Suprapubic skin (tissue), 4 donors: ENCODE measurements at places on chromosomes 6 and 20. TPM values are rescaled to one million over a fixed set of nuclear protein-coding genes. Genes with fewer than 3 reads are reported as not detected.
A peak's percentile ranks its signal among the peaks of the same experiment; 100 is the strongest.

Gene EPHA7
- 0.60 TPM for total RNA-seq

- no peaks in the 10 kb centered on the region for H3K36me3 ChIP-seq
- H3K27me3 ChIP-seq: no peaks in the 10 kb centered on the region
- H3K4me1 ChIP-seq: no peaks in the 10 kb centered on the region
- no peak overlapping the region for H3K4me3 ChIP-seq
Measured at GRCh38 chr6:97813889-97814567, 531.0 kb upstream of the MMS22L start.

DNA sequence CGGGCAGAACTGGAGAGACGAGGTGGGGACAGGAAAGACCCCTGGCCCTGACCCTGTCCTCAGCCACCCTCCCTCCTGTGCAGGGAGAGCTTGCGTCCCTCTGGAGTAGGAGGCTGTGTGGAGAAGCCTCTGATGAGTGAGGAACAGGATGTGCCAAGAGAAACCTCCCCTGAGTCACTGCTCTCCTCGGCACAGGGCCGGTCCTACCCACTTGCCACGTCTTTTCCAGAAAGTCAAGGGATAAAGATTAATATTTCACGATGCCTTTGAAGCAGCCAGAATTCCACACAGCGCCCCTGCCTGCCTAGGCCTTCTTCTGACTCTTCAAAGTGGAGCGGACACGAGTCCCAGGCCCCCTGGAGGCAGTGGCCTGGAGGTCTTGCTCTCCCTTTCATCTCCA is 34.9 kb upstream of the THBS2 start:
- H3K27me3 ChIP-seq: no peaks in the 10 kb centered on the region
- H3K36me3 ChIP-seq: no peaks in the 10 kb centered on the region
- peak; percentile 85 for DNase-seq
- H3K4me3 ChIP-seq: no peak overlapping the region

Gene PDYN
- not detected for total RNA-seq

DNA sequence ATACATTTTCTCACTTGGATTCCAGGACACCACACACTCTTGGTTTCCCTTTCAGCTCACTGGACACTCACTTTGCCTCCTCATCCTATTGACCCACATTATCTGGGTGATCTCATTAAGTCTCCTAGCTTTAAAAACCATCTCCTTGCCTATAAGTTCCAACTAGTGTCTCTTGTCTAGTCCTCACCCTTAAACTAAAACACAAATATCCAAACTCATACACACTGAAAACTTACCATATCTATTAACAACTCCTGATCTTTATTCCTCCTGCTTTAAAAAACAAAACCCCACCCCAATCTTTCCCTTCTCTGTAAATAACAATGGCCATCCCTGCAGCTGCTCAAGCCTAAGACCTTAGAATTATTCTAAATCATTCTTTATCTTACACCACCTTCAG is 3.5 kb upstream of the SMIM28 start:
- H3K36me3 ChIP-seq: no peaks in the 10 kb centered on the region
- no peak for DNase-seq

GRCh38 chr6:118683881-118684872 is 32.8 kb upstream of the CEP85L start:
- H3K27ac ChIP-seq: no peak overlapping the region
- no peaks in the 10 kb centered on the region for H3K36me3 ChIP-seq
- no peaks in the 10 kb centered on the region for H3K4me1 ChIP-seq
- no peak overlapping the region for H3K4me3 ChIP-seq
- no peak for DNase-seq
